ENCODE measurements at places on chromosomes 5 and 9.

GRCh38 chr9:92669527-92669889, 423 bp downstream of the IPPK start:
- DNase-seq: no peak

DNA sequence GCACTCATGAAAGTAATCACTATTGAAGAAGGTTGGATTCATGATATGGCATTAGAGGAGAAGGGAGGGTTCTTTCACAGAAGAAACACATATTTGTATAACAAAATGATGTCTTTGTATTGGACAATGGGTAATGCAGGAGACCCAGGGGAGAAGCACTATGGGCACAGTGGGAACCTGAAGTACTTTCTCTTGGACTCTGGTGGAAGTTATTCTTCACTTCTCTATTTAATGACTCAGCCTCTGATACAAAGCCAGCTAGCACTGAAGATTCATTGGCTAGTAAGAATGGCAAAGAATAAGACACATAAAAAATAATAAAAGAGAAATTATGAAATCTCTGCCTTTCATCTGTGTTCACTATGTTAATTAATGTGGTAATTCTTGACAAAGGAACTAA, 149.9 kb upstream of the PRR16 start:
- DNase-seq: no peak

DNA sequence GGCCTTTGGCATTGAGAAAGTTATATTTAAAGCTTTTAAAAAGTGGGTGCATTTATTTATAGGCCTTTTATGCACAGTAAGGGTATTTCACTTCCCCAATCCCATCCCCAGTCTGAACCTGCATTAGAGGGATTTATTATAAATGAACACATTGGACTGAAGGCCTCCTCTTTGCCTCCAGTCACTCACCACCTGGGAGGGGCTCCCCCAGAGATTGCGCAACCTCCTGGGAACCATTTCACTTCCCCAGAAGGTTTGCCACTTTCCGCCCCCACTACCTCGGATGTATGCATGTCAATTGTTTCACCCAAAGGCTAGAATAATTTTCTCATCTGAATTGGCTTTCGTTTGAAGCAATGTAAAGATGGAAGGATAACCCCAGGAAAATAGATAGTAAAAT, 29.8 kb upstream of the VCAN start:
- DNase-seq: no peak

DNA sequence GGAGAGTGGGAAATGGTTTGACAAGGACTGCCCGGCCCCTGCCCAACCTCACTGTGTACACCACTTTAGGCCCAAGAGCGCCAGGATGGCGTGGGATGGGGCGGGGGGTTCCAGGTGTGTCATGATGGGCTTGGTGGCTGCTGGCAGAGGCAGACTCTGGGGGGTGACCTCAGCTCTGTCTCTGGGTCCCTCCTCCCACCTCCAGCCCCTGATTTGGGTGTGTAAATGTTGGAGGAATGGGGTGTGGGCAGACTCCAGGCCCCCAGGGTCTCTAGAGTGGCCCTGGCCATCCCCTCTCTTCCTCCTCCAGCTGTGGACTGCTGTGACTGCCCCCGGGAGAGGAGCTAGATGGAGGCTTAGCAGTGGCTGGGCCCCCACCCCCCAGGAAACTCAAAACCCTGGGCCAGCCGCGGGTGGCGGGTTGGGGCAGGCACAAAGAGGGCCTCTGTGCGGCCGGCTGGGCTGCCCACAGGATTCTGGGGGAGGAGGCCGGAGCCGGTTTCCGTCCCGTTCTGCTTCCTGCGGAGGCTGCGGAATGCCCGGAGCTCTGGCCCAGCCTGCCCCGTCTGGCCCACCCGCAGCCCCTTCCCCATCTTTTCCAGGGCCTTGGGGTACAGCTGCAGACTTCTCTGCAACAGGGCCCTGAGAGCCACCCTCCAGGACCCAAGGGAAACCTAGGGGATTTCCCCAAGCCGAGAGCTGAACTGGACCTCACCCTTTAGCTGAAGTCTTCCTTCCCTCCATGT, 23.1 kb downstream of the CXXC5 start:
- DNase-seq: no peak

DNA sequence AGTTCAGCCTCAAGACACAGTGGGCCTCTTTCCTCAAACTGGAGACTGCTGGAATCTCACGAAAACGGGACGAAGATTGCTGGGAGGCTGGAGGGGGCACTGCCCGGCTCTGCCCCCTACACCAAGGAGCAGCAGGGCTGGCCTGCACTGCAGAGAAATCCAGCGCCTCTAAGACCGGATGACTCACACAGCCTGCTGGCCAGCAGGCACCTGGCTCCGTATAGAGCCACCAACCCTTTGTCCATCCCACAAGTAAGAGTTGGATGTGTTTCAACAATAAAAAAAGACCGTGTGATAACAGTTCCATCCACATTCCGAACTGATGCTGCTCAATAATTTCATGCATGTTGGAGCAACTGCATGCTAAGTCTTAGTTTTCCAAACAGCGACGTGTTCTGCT, 11.5 kb downstream of the CCDC127 start:
- no peak for DNase-seq

- DNase-seq: no peak
Measured at GRCh38 chr5:67135381-67135984, 61.1 kb downstream of the CD180 start.

DNA sequence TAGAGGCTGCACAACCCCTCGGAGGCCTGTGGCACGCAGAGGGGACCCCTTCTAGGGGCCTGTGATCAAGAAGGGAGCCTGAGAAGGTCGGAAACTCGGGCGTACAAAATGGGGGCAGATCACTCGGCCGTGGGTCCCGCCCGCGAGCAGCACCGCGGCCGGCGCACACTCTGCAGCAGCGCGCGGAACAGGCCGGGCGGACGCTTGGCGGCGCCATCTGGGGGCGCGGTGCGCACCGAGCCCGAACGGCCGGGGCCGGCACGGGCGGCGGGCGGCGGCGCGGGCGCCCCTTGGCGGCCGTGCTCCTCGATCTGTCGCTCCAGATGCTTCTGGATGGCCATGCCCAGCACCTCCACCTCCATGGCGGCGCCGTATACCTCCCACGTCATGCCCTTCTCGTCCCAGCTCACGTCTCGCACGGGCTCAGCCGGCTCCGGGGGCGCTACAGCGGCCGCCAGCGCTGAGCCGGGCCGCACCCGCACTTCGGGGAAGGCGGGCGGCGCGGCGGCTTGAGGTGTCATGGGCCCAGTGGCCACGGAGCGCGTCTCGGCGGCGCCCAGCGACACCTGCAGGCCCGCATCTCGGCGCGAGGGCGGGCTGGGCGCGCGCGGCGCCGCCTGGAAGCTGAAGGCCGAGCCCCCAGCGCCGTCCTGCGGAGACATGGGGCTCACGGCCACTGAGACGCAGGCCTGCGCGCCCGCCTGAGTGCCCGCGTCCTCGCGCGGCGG, 13.1 kb downstream of the GPRIN1 start:
- DNase-seq: peak; percentile 78

DNA sequence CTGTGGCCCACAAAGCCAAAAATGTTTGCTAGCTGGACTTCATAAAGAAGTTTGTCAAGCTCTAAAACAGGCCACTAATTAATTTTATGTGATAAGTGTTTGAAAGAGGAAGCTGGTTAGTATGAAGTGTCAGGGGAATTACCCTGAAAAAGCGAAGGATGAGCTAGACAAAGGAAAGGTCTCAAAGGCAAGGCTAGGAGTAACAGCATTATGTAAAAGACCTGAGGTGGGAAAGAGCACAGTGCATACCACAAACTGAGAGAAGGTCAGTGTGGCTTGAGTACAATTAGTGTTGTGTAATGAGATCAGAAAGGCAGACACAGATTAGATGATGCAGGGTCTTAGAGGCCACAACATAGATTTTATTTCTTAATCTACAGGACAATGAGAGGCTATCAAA, 29.6 kb downstream of the RC3H2 start:
- DNase-seq: no peak

- no peak for DNase-seq
Measured at GRCh38 chr9:80492221-80492620, 920.5 kb downstream of the TLE4 start.

DNA sequence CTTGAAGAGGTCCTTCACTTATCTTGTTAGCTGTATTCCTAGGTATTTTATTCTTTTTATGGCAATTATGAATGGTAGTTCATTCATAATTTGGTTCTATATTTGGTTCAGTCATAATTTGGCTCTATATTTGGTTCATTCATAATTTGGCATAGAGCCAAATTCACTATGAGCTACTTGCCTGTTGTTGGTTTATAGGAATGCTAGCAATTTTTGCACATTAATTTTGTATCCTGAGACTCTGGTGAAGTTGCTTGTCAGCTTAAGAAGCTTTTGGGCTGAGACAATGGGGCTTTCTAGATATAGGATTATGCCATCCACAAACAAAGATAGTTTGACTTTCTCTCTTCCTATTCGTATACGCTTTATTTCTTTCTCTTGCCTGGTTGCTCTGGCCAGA, 142.2 kb downstream of the PLCXD3 start:
- DNase-seq: no peak

- DNase-seq: no peak
Measured at GRCh38 chr9:16076511-16076910, 523.7 kb downstream of the CCDC171 start.

DNA sequence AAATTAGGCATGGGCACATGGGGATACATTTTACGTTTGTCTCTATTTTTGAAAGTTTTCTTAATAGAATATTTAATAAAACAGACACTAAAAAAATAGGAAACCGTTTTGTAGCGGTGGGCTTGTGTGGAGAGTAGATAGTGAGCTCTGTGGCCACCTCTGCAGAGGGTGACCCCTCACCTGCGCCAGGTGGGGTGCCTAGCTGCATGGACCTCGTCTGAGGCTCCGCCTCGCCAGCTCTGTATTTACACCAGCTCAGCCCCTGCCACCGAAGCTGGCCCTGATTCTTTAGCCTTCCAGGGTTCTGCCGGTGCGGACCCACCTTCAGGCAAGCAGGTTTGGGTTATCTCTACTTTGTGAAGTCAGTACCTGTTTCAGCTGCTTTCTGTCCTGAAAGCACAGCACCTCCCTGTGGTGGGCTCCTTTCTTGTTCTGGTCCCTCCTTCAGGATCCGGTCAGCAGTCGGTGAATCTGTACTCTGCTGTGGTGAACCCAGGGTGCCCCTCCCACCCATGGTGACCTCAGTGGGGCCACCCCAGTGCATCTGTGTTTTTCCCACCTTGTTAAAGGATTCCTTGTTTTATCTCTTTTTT, 105.2 kb upstream of the CACNA1B start:
- no peak for DNase-seq

DNA sequence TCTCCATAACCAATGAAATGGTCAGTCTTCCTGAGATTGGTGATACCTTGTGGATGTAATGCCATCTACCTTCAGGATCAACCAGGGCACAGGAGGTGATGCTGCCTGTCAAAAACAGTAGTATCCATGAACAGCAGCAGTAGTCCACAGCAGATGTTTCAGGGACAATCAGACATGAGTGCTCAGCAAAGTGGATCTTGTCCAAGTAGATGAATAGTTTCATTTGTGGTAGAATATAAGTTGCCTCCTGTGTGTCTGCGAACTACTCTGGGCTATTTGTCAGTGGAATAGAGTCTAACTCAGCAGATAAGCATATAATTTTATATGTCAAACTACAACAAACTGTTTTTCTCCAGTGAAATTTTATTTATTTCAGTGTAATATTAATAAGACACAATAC, 1860.1 kb upstream of the ACO1 start:
- no peak for DNase-seq

GRCh38 chr9:14924230-14925219, 14.3 kb upstream of the FREM1 start:
- DNase-seq: no peak

DNA sequence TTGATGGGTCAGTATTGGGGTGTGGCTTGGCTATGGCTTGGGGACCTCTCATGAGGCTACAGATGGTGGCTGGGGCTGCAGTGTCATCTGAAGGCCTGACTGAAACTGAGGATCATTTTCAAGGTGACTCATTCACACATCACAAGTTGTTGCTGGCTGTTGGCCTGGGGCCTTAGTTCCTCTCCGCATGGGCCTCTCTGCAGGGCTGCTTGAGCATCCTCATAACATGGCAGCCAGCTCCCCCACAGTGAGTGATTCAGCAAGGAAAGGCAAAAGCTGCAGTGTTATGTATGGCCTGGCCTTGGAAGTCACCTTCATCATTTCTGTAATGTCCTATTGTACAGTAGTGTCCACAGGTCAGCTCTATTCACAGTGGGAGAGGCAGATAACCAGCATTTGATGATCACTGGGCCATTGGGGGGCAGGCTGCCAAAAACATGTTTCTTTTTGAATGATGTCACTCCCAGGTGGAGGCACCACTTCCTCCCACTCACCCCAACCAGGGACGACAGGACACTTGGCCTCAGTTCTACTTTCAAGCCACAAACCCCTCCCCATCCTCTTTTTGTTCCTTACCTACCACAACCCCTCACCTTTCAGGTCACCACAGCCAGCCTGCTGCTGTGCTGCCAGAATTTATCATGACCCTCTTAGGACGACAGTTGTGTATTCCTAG, 14.4 kb downstream of the FGD3 start:
- DNase-seq: no peak

GRCh38 chr9:135987838-135988404, 26.7 kb upstream of the UBAC1 start:
- no peak for DNase-seq

- DNase-seq: no peak
Measured at GRCh38 chr5:35247648-35248034, 17.4 kb upstream of the PRLR start.

- DNase-seq: no peak
Measured at GRCh38 chr5:40955313-40955712, 46.0 kb downstream of the C7 start.

DNA sequence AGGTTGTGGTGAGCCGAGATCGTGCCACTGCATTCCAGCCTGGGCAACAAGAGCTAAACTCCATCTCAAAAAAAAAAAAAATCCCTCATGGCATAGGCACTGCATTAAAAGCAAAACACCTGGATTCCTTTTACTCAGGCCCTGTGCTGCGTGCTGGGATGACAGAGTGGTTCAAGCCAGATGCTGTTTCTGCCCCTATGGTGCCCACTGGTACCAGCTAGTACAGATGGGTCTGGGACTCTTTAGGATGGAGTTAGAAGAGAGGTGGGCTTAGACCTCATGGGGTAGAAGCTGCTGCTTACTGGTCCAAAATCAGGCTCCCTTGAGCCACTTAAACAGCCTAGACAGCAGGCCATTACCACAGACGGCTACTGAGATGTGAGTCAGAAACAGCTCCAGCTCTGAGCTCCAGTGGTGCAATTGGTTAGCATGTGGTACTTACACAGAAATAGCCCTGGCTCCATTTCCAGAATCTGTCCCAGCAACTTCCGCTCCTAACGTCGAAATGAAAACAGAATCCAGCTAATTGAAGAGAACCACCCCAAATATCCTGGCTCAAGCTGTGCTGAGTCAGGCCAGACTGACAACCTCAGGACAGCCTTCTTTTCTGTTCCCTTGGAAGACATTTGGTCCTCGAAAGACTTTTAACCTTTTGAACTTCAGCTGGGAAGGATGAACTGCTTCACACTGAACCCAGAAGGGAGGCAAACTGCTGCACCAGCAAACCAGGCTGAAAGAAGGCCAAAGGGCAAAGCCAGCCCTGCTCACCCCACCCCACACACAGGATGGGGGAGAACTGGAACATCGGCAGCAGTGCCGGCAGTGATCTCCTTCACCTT, 15.5 kb downstream of the C5orf15 start:
- DNase-seq: no peak

- no peak for DNase-seq
Measured at GRCh38 chr9:114370251-114370967, 17.4 kb downstream of the AKNA start.

GRCh38 chr5:118185018-118185417, 803.3 kb downstream of the DTWD2 start:
- DNase-seq: no peak
